HS-27A (cell line): ENCODE measurements at places on chromosomes 12 and 14.

GRCh38 chr12:81963636-81964035 lies 204.5 kb upstream of the PPFIA2 start:
- no peak for DNase-seq

GRCh38 chr12:109735051-109735521 lies 21.5 kb downstream of the FAM222A start:
- DNase-seq: no peak

GRCh38 chr12:24708043-24708442 lies 240.9 kb downstream of the BCAT1 start:
- no peak for DNase-seq

DNA sequence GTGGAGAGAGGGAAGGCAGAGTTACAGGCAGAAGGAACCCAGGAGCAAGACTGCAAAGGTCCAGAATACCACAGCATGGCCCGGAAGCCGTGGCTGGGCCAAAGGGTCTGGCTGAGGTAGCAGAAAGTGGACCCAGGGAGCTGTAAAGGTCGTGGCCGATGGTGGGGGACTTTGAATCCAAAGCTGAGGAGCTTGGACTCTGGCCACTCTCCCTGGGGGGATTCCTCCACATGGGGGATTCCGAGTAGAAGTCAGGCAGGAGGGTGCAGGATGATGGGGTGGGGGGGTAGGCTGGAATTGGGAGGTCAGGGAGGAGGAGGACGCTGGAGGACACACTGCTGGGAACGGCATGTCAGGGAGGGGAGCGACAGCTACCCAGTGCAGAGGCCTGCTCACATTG lies 125.2 kb downstream of the GCH1 start:
- no peak for DNase-seq

GRCh38 chr14:36313206-36313605 lies 7.2 kb downstream of the MBIP start:
- DNase-seq: no peak

DNA sequence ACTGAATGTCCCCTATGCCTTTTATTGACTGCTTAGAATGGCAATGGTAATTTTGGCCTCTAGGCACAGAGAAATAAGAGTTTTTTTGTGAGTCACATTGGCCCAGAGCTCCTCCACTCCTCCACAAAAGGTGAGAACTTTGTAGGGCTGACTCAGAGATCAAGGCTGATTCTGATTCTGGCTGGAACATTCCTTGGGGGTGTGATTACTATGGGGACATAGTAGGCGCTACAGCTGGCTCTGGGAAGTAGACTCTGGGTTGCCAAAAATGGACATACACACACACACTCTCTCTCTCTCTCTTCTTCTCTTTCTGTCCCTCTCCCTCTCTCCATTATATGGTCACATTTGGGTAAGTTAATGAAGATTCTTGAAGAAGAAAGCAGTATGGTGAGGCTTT lies 174.6 kb upstream of the DDHD1 start:
- no peak for DNase-seq

GRCh38 chr14:102728501-102728900 lies 48.7 kb upstream of the TRAF3 start:
- no peak for DNase-seq

GRCh38 chr12:32727237-32727636 lies 28.5 kb downstream of the YARS2 start:
- no peak for DNase-seq

- no peak for DNase-seq
Measured at GRCh38 chr14:56884617-56885016, 74.3 kb upstream of the OTX2 start.

DNA sequence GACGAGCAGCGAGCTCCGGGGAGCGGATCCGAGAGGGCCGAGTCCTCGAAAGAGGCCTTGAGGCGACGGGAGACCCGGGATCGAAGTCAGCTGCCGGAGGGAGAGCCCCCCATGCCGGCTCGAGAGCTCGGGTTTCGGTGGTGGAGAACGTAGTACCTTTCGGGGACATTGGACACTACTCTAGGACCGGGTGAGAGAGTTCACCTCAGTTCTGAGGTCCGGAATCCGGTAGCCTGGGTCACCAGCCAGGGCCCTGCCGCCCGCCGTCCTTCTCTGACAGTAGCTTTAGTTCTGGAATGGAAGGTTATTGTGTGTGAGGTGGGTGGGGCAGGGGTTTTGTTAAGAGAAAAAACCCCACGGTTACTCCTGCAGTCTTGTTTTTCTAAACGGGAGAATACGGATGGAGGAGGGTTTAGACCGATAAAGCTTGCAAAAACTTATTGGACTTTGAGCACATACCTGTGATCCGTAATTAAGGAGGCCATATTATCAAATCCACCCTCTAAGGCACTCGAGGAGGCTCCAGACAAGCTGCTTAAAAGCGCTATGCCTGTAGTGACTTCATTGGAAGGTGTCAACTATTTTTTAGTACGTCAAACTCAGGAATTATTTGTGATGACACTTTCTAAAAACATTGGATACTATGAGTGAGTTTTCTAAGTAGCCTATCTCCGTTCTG lies 765 bp downstream of the SCYL2 start:
- no peak for DNase-seq

DNA sequence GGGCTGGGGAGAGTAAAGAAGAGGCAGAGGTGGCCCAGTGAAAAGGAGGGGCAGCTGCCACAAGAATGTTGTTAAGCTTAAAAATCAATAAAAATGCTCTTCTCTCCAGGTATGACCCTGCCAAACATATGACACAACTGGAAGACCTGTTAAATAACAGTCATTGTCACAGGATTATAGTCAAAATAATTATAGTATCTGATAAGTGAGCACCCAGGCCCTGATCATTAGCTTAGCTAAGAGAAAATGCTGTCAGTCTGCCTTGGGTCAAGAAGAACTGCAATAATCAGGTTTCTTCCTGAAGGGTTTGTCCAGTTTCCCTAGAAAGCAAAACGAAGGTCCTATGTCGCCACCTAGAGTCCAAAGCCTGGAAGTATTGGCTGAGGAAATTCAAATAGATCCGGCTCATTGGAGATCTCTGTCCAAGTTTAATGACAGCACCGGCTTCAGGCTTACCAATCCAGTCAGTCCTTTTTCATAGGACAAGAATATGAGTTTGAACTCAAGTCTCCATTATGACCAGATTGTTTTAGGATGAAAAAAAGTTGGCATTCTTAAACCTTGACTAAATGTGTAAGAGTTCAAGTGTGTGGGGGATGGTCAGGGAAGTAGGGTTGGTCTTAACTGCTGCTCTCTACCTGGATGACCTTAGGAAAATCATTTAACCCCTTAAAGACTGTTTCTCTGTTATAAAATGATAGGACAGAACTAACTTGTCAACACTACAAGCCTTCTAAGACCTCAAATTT lies 22.5 kb upstream of the NKX2-8 start:
- no peak for DNase-seq

DNA sequence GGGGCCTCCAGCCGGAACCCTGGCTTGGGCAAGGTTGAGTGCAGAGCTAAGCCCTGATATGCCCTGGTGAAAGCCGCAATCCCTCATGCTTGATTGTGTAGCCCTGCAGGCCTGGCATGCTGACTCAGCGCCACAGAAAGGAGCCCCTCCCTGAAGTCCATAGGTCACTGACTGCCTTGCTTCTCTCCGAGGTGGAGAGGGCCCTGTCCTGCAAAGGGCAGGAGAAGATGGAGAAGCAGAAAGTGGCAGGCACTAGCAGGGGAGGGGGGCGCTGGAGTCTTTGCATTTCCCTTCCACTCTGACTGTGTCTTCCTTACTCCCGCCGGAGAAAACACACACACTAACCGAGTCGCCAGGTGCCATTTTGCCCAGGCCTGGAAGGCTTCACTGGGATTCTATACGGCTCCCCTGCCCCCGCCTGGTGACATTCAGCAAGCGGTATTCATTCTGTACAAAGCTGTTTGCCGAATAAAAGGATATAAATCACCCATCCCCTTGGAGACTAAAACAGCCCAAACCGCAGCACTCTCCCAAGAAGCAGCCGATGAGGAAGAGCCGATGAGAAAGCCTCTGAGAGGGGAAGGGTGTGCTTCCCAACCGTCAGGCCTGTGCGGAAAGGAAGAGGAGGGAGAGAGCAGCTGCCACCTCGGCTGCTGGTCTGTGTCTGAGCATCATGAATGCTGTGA lies 69.8 kb downstream of the SLC6A12 start:
- DNase-seq: no peak

DNA sequence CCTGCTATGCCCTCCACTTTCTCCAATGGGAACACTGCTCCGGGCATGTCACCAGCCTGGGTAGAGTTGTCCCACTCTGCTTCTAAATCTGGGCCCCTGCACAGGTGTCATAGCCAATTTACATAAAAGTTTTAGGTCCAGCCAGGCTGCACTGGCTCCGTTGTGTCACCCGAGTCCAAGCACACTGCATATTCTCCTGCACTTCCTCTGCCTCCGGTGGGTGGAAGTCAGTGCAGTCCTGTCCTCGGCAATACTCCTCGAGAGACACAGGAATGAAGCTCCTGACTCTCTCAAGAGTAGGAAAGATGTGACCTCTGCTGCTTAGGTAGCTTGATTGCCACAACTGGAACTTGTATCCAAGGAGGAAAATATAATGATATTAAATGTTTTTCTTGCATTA lies 15.2 kb downstream of the SLC8A3 start:
- DNase-seq: no peak

GRCh38 chr14:81384900-81385299 lies 15.2 kb downstream of the STON2 start:
- no peak for DNase-seq

DNA sequence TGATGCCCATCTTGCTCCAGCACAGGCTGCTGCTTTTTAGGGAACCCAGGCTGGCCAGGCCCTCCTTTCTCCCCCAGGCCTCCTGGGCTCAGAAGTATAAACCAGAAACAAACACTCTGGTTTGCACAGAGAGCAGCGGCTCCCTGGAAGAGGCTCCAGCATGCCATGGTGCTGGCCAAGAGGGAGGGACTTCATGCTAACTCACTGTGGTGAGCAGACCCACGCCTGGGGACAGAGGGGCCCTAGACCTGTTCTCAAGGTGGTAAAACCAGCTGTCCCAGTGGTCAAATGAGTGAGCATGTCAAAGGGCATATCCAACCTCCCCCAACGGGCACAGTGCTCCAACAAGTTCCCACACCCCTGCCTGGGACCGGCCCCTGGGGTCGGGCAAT lies 15.5 kb downstream of the BCL11B start:
- DNase-seq: no peak

GRCh38 chr14:83828406-83828805 lies 1701.5 kb upstream of the FLRT2 start:
- DNase-seq: no peak
